ENCODE measurements at places on chromosomes 12 and 14. TPM values are rescaled to one million over a fixed set of nuclear protein-coding genes. Genes with fewer than 3 reads are reported as not detected.

DNA sequence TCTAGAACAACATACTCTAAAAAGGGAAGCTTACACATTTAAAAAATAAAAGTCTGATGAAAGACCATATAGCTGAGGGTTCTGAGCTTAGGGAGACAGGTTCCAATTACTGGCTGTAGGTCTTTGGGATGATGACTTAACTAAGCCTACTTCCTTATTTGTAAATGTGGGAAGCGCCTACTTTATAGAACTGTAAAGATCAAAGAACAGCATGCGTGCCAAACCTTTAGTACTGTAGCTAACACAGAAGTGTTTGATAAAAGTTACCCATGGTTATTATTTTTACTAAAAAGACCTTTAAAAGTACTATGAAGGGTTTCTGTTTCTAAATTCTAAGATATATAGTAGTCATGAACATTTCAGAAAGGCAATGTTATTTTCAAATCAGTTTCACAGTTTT, 35.7 kb downstream of the STK38L start:
- DNase-seq = no peak

Gene ZFP36L1
- 49.7 TPM for total RNA-seq

Gene REP15
- total RNA-seq = 0.55 TPM

DNA sequence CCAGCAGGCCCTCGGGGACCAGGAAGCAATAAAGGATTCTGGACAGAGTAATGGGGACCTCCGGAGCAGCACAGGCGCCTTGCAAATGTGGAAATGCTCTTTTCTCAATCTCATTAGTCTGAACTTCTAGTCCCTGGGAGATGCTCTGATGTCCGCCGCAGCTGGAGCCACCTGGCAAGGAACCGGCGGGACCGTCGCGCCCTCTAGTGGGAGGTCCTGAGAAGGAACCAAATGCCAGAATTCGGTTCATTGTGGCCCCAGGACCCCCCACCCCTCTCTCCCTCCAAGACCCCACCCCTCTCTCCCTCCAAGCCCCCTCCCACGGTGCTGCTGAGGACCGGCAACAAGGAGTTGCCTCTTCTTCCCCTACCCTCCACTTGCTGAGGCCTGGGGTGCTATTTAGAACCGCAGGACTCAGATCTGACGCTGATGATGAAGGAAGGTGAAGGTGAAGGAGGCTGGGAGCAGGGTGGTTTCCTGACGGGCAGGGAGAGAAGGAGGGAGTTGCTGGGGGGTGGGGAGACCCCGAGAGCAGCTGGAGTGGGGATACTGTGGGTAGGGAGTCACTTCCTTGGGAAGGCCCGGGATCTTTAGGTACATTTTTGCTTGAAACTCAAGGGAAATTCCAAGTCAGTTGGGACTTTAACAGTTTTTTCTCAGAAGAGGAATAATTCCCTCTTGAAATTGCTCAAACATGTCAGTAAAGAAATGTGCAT, 42.5 kb downstream of the SMIM41 start:
- DNase-seq = peak; percentile 41

DNA sequence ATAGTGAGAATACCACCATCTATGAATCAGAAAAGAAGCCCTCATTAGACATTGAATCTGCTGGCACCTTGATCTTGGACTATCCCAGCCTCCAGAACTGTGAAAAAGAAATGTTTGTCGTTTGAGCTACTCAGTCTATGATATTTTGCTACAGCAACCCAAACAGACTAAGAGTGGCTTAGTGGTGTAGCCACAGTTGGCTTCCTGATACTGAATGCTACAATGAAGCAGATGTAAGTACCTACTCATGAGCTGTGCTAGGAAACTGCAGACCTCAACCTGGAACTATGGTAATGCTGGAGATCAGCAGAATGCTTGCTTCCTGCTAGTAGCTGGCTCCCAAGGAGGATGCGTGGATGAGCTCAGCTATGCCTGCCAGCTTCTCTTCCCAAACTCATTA, 268.6 kb upstream of the CRY1 start:
- DNase-seq = no peak

DNA sequence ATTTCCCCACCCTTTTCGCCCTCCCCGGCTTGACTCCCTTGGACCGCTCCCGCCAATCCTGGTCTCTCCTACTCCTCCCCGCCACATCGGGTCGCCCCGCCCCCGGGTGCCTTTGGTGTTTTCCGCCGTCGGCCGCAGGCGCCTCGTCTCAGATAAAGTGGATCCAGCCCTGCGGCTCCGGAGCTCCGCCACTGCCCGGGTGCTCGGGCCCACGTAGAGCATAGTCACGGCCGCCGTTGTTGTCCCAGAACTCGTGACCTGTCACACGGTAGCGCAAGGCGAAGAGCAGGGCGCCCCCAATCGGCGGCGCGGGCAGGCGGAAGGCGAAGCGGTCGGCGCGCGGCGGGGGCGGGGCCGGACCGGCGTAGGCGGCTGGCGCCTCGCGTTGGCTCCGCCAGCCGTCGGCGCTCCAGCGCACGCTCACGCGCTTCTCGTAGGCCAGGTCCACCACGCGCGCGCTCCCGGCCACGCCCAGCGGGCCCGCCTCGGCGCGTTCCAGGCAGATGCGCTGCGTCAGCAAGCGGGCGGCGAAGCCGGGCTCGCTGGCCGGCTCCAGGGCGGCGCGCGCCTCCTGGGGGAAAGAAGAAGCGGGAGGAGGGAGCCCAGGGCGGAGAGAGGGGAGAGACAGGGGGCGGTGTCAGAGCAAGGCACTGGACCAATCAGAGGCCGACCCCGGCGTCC, 1.2 kb downstream of the PPP1R3E start:
- peak; percentile 88 for DNase-seq

GRCh38 chr12:122836027-122836921, 1.0 kb downstream of the HIP1R start:
- DNase-seq = no peak

DNA sequence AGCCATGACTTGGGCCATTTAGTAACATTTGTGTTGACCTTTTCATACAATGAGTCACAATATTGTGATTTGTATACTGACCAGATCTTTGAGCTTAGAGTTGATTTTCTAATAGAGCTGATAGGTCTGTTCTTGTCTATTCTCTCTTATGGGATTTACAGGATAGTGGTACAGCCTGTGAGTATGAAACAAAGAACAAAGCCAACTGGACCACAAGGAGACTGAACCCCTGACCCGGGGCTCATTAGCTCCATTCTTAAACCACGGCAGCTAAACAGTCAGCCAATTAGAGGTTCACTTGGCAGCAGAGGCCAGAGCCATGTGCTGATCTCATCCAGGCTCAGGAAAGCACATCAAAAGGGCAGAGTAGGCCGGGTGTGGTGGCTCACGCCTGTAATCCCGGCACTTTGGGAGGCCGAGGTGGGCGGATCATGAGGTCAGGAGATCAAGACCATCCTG, 59.1 kb upstream of the GNPNAT1 start:
- DNase-seq = no peak

DNA sequence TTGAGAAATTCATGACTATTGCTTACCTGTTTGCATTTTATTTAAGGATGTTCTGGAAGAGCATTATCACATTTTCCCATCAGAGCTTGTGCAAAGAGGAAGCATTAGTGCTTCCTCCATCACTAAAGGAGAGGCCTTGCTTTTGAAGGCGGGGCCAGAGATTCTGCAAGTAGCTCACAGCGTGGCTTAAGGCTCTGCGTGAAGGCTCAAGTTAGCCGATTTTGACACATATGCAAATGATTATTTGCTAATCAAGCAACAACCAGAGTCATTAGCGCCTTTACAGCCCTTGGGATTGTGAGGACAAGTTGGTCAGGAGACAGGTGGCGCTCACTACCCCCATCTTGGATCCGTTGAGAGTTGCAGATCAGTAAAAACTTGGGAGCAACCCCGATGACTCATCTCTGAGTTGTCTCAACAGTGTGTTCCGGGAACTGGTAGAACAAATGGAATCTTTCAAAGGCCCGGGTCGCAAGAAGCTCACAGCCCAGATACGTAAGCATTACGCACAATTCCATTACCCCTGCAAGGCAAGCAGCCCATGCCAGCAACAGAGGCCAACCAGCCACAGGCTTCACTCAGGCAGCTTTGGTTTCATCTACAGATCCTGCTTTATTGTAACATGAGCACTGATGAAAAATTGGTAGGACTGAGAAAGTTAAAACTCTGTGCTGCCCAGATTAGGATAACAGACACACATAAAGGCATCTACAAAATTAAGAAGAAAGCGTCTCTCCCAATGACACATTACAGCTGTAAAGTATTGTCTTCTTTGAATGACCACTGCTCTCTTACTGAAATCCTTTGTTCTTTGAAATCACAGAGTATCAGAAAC, 34.9 kb upstream of the SPTSSA start:
- peak; percentile 89 for DNase-seq

Gene NAB2
- total RNA-seq = 18.9 TPM

Gene LIN52
- total RNA-seq = 7.2 TPM

GRCh38 chr12:95216711-95217376, 423 bp downstream of the FGD6 start:
- peak; percentile 25 for DNase-seq

DNA sequence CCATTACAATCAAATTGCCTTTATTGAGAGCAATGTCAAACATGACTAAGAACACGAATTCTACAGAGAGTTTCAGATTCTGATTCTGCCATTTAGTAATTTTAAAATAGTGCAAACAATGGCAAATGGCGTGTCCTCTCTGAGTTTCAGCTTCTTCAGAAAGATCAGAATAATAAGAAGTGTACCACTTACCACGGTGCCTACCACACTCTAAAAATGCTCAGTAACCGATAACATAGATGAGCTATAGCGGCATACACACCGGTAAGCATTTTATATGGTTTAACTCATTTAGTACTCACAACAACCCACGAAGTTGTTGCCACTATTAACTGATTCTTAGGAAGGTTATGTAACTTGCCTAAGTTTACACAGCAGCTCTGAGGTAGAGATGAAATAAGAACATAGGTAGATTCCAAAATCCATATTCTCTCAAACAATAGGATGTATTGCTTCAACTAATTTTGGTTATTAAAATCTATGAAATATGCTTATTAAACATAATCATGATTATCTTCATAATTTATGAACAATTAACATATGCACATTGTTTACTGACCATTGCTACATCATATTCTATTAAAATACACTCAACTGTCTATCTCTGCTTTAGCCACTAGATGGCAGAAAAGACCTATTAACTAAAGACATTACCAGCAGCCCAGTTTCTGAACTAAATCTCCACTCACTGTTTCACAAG, 38.3 kb downstream of the SLC6A15 start:
- DNase-seq = peak; percentile 49

- DNase-seq = peak; percentile 82
Observed at GRCh38 chr14:74579447-74580274, 32.4 kb downstream of the LTBP2 start.

GRCh38 chr12:70732287-70732686, 95.1 kb upstream of the PTPRB start:
- DNase-seq = no peak

GRCh38 chr12:112728864-112729263, 62.7 kb upstream of the RPH3A start:
- DNase-seq = no peak

GRCh38 chr14:102344485-102344884, 18.2 kb downstream of the CINP start:
- DNase-seq = no peak

Gene TTC8
- total RNA-seq = 20.3 TPM

Gene LTB4R
- total RNA-seq = 2.9 TPM

DNA sequence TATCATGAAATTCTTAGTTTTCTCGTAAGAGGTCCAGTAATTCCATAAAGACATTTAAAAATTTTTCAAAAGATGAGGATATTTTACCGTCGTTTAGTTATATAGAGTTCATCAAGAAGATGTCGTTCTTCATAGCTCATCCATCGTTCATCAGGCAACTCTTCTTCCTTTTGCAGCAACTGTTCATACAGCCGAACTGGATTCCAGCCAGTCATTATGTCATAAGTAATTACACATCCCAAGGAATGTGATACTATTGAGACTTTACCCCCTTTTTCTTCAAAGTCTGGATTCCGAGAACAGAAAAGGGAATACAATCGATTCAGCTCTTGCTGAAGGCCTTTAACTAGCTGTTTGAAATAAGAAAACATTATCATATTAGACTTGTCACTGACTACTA, 90.3 kb downstream of the DDHD1 start:
- DNase-seq = no peak

DNA sequence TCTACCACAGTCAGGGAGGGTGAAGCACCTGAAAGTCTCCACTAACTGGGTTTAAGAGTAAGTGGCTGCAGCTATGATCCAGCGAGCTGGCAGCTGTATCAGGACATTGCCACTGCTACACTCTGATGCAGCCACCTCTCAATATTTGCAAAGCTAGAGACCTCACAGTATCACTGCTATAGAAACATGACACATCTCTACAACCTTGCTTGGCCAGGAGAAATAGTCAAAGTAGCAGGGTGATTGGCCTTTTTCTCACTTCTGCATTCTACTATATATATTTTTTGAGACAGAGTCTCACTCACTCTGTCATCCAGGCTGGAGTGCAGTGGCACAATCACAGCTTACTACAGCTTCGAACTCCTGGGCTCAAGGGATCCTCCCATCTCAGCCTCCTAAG, 9.3 kb upstream of the FMNL3 start:
- DNase-seq = no peak

GRCh38 chr12:33588725-33589405, 149.2 kb upstream of the SYT10 start:
- DNase-seq = no peak

Gene REM2
- total RNA-seq = not detected

Gene GLIPR1L2
- total RNA-seq = 0.76 TPM

- no peak for DNase-seq
Observed at GRCh38 chr12:91620422-91620821, 437.8 kb upstream of the DCN start.

Gene INF2
- 93.1 TPM for total RNA-seq

Gene OAS2
- 1.7 TPM for total RNA-seq

DNA sequence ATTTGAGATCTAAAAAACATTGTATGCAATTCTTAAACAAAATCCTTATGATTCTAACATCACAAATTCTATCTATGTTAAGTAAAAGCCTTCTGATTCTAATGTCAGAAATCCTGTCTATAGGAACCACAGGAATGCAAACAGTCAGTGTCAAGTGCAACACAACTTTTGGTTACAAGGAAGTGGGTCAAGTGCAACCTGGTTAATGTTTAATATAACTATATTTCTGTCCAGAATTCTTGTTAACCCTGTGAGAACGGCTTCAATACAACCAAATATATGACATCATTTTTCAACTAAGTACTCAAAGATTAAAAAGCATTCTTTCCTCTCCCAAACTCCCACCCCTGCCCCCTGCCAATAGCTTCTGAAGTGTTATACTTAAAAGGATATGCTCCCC, 107.9 kb upstream of the PLEKHA5 start:
- DNase-seq = no peak

Gene KITLG
- 5.0 TPM for total RNA-seq

Gene PKP2
- 57.3 TPM for total RNA-seq

GRCh38 chr12:14884458-14884878, 1.2 kb downstream of the MGP start:
- peak; percentile 45 for DNase-seq

Gene KRT7
- 16.1 TPM for total RNA-seq

Gene ANO2
- 2.1 TPM for total RNA-seq

DNA sequence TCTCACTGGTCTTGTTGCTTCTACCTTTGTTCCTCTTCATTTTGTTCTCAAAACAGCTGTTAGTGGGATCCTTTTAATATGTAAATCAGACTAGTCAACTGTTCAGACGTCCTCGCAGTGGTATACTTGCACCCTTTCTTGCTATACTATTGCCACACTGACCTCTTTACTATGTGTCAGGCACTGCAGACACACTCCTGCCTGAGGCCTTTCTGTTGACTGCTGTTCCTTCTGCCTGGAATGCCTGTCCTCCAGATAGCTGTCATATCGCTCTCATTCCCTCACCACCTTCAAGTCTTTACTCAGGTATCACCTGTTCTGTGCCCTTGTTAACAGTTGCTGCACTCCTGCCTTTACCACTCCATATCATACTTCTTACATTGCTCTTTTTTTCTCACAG, 90.0 kb upstream of the TMEM263 start:
- DNase-seq = no peak

- DNase-seq = no peak
Observed at GRCh38 chr14:20460458-20461224, 593 bp downstream of the PIP4P1 start.

All from A172 (cell line).